Endothelial cell of umbilical vein (primary cell): ENCODE measurements at places on chromosomes 3 and 15. TPM values are rescaled to one million over a fixed set of nuclear protein-coding genes. Genes with fewer than 3 reads are reported as not detected.

Gene GRK7
- total RNA-seq = not detected in 2 replicates

Gene GNAT1
- total RNA-seq = 0.77 and 0.78 TPM in 2 replicates

Gene TRH
- total RNA-seq = not detected in 2 replicates

Gene MOBP
- total RNA-seq = 0.44 and 2.0 TPM in 2 replicates

Gene GRM7
- not detected in 2 replicates for total RNA-seq

Gene CASR
- not detected in 2 replicates for total RNA-seq

Gene GDPGP1
- 4.4 and 7.2 TPM in 2 replicates for total RNA-seq

Gene CMTM8
- 7.3 and 8.1 TPM in 2 replicates for total RNA-seq

Gene SPRED1
- 10.7 and 16.4 TPM in 2 replicates for total RNA-seq

Gene FBXO40
- not detected in 2 replicates for total RNA-seq

Gene DENND4A
- total RNA-seq = 22.2 and 25.2 TPM in 2 replicates

Gene CEMIP
- not detected in 2 replicates for total RNA-seq

Gene RTP4
- 0.22 TPM in 1 of 2 replicates, not detected in the other for total RNA-seq

Gene RGMA
- 0.13 TPM in 1 of 2 replicates, not detected in the other for total RNA-seq

Gene CHL1
- total RNA-seq = not detected in 2 replicates

Gene TXNRD3
- total RNA-seq = 5.0 and 7.1 TPM in 2 replicates

Gene CORO2B
- total RNA-seq = 2.9 and 3.7 TPM in 2 replicates

Gene ITIH1
- total RNA-seq = not detected in 2 replicates

Gene FETUB
- not detected in 2 replicates for total RNA-seq

Gene PLA2G4D
- total RNA-seq = not detected in 2 replicates

Gene PRTG
- 8.2 and 12.4 TPM in 2 replicates for total RNA-seq

Gene TTLL13
- total RNA-seq = not detected in 2 replicates

Gene FAM98B
- 22.3 and 33.1 TPM in 2 replicates for total RNA-seq

Gene ZBTB20
- 18.6 and 20.5 TPM in 2 replicates for total RNA-seq

Gene TPRG1
- not detected in 2 replicates for total RNA-seq

Gene ACAP2
- total RNA-seq = 34.4 and 36.9 TPM in 2 replicates

Gene TMEM202
- not detected in 2 replicates for total RNA-seq

Gene TM6SF1
- total RNA-seq = 26.5 and 26.8 TPM in 2 replicates

Gene TNIK
- total RNA-seq = 29.6 and 39.7 TPM in 2 replicates

Gene SLC22A14
- total RNA-seq = not detected in 2 replicates

Gene ILDR1
- not detected in 2 replicates for total RNA-seq

Gene THSD4
- 20.2 and 25.4 TPM in 2 replicates for total RNA-seq

Gene IL17RE
- 1.2 and 1.5 TPM in 2 replicates for total RNA-seq

Gene PP2D1
- total RNA-seq = not detected in 2 replicates

Gene SLC35G2
- total RNA-seq = 17.7 and 19.4 TPM in 2 replicates

Gene SI
- not detected in 2 replicates for total RNA-seq

Gene SOX14
- not detected in 2 replicates for total RNA-seq

Gene FSIP1
- 1.1 and 1.2 TPM in 2 replicates for total RNA-seq
